Esophagus mucosa (tissue), 1 donor: ENCODE measurements at places on chromosomes 3 and 15.

DNA sequence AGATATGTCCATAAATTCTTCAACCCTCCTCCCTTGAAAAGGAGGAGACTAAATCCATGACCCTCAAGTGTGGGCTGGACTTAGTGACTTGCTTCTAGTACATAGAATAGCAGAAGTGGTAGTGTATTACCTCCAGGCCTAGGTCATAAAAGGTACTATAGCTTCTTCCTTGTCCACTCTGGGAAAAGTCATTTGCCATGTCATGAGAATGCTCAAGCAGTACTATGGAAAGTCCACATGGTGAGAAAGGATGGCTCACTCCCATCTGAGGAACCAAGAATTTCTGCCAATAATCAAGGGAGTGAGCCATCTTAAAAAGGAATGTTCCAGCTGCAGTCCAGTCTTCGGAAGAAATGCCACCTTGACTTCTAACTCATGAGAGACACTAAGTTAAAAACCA is 10.5 kb upstream of the ILDR1 start:
- no peak for ATAC-seq

DNA sequence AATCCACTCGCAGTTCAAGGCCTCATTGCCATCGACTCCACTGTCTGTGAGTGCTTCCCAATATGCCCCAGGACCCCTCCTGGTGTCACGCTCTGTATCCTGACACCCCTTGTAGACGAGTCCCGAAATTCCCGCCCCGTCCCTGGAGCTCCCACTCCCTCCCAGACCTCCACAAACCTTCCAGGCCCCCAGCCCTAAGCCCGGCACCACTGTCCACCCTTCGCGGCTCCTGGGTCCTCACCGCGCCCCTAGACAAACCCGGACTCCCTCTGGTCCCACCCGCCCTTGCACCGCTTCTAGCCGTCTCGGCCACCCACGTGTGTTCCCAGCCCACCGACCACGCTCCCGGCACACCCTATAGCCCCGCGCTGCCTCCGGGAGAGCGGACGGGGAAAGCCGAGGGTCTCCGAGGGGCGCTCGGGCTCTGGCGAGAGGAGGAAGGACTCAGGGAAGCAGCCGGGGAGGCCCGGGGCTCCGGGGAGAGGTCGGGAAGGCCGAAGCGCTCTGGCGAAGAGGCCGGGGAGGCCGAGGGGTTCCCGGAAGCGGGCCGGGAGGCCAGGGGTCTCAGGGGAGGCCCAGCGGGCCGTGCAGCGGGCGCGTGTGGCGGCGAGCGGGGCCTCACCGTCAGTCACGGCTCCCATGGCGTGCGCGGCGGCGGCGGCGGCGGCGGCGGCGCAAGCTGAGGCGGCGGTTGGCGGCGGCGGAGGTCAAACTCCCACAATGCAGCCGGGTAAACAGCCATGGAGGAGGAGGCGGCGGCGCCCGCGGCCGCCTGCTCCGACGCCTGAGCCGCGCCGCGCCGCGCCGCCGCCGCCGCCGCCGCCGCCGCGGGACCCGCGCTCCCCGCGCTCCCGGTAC is at the start of the genes ATXN7 and THOC7:
Gene ATXN7 (plus strand): TSS at position 718 of the 858 bp plus-strand sequence. CDS start 48,732 bp downstream, outside the sequence.
Gene THOC7 (minus strand): TSS at position 656 of the 858 bp plus-strand sequence. CDS start 15 bp downstream, at position 641.
- peak; percentile 79 for ATAC-seq

GRCh38 chr3:169218314-169218983 is 445.1 kb downstream of the MECOM start:
- no peak for ATAC-seq

DNA sequence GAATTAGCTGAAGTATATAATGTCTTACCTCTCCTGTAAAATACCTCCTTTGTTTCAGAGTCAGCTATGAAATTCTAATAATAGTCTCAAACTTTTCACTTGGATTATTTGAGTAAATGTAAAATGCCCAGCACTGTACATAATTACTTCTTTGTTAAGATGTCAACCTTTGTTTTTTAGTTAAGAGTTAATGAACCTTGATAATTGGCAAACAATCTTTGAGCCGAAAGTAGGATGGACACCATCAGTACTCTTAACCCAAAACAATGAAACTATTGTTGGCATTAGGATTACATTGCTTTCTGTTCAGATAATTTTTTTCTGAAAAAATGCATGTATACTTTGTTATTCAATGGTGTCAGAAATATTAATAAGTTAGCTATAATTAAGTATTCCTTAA is 3.0 kb upstream of the NECTIN3 start:
- no peak for ATAC-seq

DNA sequence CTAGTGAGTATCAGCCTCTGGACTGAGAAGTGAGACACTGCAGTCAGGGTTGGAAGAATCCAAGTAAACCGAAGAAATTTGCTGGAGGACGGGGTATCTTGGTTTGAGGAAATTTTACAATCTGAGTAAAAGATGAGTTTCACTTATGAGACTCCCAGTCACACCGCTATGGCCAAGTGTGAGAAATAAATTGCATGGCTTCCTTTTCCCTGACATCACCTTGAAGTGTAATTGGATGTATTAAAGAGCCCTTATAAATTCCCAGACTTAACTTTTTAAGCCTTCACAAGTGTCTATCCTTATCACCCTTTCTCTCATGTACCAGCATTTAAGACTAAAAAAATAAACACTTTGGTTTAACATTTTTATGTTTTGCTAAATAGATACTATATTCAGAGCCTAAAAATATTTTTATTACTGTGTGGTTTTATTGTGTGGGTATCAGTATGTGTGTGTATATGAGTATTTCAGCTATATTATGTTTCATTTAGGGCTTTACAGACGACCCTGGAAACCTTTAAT is 23.8 kb downstream of the USP3 start:
- ATAC-seq, result no peak

- no peak for ATAC-seq
Measured at GRCh38 chr3:99128725-99129505, 227.4 kb upstream of the DCBLD2 start.

DNA sequence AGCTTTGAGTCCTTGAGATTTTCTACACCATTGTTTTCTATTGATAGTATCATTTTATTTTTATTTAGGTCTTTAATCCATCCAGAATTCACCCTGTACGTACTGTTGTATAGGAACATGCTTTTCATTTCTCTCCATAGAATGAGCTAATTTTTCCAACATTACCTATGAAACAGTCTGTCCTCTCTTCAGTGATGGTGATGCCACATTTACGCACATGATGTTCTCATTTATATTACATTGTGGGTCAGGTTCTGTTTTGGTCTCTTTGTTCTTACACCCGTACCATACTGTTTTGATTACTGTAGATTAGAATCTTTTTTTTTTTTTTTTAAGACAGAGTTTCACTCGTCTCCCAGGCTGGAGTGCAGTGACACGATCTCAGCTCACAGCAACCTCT is 17.7 kb upstream of the VWA5B2 start:
- ATAC-seq, result no peak

- no peak for ATAC-seq
Measured at GRCh38 chr3:37511463-37511920, 337.1 kb upstream of the LRRFIP2 start.

DNA sequence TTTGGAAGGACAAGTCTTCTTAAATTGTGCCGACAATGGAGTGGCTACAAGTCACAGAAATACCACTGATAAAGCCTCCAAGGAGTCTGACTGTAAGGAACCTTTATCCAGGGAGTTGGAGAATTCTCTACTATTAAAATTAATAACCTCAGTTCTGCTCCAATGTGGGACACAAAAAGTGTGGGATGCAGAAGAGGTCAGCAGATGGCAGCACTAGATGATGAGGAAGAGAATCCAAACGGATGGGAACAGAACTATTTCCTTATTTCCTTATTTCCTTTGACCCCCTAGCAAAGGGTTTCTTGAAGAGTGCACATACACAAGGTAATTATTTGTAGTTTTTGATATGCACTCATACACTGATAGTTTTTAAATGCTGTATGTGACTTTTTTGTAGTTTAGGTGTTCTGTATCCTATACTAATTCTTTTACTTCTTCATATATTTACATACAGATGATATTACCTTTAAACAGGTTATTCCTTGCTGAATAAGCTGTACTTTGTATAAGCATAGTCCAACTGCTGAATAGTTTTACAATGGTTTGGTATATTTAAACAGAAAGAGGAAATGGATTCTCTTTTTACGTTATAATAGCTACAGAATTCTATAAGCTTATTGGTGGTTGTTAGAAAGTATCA is 25.6 kb upstream of the NLGN1 start:
- ATAC-seq, result no peak

DNA sequence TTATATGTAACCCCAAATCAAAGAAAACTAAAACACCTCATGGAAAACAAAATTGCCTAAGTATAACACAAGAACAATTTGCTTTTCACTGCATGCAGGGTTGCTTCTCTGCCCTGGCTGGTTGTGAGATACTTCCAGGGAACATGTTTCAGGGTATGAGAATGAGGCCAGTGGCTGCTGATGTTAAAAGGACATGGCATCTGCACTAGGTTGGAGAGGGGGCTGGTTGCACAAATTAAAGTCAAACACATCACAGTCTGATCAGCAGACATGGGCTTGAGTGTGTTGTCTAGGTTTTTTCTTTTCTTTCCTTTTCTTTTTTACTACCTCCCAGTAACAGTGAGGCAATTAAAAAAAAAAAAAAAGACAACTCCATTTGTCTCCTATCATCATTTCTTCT is 374.9 kb downstream of the MCTP2 start:
- ATAC-seq, result no peak

- ATAC-seq, result peak; percentile 52
Measured at GRCh38 chr3:134249935-134250716, 533 bp downstream of the RYK start.

DNA sequence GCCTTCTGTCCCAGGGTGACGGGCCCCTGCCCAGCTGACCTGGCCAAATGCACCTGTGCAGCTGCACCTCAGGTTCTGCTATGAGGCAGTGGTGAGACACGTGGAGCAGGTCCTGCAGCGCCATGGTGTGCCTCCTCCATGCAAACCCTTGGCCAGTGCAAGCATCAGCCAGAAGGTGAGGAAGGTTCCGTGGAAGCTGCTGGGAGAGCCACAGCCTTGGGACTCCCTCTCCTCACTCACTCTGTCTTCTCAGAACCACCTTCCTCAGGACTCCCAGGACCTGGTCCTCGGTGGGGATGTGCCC is 31.6 kb downstream of the PTPN23 start:
- no peak for ATAC-seq

DNA sequence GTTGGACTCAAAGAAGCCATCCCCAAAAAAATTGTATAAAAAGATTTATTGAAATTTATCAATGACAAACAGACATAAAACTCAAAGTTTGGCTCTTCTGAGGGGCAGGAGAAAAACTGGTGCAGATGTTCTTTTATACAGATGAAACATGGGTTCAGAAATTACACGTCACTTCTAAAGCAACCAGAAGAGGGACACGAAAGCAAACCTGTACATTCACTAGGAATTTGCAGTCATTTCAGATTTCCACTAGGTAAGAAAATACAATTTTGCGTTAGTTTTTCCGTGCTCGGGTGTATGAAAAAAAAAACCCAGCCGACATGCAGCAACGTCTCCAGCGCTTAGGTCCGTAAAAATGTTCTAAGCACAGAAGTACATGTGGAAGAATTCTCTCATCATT is 41.8 kb downstream of the ANP32A start:
- no peak for ATAC-seq

- no peak for ATAC-seq
Measured at GRCh38 chr3:62277450-62277849, 95.9 kb downstream of the FEZF2 start.

DNA sequence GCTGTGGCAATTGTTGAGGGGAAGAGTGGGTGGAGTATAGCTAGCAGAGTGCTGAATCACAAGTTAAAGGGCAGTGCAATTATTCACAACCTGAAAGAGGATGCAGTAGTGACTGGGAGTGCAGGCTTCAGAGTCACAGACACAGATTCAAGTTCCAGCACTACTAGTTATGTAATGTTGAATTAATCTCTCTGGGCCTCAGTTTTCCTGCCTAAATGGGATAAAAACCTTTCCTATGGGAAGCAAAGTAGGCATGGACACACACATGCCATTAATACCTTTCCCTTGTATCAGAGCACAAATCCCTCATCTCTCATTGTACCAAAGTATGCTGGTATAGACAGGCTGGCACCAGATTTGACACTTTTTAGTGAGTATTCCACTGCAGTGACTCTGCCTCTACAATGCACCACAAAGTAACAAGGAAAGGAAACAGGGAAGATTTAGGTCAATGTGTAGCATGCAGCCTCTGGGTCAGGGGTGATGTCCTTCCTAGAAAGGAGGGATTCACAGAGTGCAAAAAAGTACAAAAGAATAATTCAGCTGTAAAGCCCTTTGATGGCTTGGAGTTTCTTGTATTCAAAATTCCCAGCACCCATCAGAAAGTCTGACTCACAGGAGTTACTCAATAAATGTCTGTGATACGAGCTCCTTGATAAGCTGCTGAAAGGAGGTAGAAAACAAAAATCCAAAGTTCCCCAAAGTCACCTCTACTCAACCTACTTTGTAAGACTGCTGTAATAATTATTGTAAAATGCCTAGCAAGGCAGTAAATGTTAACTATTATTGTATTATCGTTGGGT is 507.5 kb upstream of the TGFBR2 start:
- ATAC-seq, result no peak

- ATAC-seq, result peak; percentile 10
Measured at GRCh38 chr3:11154953-11155325, 646 bp downstream of the HRH1 start.

DNA sequence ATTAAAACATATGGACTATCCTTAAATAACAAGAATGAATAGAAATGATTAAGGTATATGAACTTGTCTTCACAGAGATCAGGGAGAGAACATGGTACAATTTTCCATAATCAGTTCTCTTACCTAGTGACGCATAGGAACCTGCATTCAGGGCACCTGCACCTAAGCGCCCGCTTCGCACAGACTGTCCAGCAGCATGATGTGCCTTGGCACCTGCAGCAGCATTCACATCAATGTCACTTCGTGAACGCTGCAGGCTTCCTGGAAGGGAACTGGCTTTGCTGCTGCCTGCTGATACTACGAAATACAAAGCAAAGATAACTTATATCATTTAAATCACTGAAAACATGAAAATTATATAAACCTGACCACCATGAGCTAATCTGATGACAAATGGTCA is 115.2 kb downstream of the CLASP2 start:
- ATAC-seq, result no peak

DNA sequence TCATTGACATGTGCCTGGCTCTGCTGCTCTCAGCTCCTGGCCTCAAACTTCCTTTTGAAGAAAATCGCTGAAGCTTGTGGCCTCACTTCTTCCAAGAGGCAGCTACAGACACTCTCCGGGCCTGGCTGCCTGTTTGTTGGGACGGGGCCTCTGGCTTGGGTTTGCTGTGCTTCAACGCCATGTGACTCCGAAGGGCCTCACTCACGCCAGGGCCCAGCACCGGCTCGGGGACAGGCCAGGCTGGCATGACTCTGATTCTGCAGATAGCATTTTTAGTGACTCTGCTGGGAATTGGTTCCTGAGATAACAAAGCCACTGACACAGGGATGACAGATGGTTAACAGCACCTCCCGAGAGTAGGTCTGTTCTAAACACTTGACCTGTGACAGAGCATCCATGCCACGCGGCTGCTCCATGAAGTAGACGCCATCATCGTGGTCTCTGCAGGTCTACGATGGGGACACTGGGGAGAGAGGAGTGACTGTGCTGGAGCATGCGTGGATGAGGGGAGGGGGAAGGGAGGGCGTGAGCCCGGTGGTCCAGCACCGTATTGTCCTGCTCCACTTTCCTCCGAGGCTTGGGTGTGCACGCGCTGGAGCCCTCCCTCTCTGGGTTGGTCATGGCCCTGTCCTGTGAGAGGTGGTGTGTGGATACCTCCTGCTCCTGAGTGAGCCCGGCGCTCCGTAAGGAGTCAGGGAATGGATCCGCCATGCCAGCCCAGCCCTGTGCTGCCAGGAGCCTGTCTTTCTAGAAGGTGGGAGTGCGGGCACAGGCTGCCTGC is 133.6 kb downstream of the TJP1 start:
- peak; percentile 26 for ATAC-seq
